ENCODE measurements at places on chromosomes 16 and 17.

DNA sequence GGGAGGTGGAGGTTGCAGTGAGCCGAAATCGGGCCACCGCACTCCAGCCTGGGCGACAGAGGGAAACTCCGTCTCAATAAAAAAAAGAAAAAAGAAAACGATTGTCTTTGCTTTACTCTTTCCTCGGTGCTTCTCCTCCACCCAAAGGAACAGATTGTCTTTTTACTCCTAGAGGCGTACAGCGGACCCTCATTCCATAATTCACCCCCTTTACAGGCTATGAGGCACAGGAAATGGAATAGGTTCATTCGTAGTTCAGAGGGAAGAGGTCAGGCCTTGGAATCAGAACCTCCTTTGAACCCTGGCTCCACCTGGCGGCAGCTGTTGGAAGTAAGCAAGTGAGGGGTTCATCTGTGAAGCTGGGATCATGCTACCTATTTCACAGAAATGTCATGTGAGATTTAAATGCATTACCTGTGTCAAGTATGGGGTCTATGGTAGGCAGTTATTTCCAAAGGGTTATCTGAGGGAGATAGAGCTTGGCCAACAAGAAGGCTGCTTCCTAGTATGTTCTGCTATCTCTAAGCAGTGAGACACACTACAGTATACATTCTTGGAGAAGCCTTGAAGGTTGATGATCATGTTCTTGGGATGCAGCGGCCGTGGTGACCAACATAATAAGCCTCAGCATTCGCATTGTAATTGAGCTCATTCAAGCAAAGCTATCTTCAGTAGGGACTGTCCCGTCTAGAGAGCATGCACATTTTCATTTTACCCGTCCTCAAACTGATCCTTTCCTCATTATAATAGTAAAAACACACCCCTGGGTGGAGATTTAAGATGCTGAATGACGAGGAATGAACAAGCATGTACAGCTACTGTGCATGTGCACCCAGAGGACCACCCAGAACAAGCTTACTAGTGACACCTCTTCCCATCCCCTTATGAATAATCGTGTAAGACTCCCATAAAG is 18.7 kb upstream of the ZNF689 start:
- DNase-seq = peak; percentile 83

GRCh38 chr16:53968896-53969295 is 264.9 kb downstream of the FTO start:
- no peak for DNase-seq

DNA sequence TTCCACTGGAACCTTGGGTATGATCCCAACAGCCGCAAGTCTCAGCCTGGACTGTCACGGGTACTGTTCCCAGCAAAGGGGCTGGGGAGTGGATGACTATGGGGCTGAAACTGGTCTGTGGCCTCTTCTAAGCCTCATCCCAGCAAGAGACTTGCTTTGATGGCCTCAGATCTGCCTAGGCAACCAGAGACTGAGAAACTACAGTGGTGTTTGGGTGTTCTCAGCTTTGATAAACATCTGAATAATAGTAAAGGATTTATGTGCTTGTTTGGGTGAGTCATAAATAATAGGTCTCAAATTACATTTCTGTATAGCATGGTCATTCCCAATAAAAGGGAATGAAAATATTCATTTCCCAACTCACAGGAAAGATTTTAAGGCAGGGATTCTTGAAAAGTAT is 30.2 kb upstream of the ULK2 start:
- no peak for DNase-seq

DNA sequence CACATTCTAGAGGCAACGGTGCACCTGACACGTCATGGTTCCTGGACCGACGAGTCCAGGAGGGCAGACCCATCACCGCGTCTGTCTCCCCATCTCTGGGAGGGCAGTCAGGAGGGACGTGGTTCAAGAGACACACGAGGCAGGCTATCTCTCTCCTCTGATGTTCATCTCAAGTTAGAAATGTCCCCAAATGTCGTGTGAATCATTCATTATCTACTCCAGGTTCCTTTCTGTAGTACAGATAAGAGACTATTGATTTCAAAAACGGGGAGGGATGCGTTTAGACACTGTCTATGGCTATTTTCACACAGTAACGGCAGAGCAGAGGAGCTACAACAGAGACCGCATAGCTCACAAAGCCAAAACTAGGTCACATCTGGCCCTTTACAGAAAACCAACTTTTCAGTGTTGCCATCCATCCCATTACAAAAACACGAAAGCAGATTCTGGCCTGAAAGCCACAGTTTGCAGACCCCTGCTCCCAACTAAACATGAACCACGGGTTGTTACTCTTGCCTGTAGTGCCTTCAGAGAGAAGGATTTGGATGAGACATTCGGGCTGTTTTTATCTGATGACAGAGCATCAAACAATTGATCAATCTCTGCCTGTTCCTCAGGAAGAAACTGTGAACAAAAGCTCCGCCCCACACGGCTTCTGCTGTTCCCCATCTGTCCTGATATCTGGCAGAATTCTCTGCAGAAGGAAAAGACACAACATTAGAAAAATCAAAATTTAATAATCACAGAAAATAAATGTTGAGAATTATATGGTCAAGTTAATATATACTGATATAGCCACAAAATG is 6.8 kb downstream of the MEAK7 start:
- DNase-seq = no peak

GRCh38 chr17:57329380-57330214 is 73.3 kb downstream of the MSI2 start:
- no peak for DNase-seq

- no peak for DNase-seq
Measured at GRCh38 chr16:23768581-23768980, 13.8 kb downstream of the CHP2 start.

DNA sequence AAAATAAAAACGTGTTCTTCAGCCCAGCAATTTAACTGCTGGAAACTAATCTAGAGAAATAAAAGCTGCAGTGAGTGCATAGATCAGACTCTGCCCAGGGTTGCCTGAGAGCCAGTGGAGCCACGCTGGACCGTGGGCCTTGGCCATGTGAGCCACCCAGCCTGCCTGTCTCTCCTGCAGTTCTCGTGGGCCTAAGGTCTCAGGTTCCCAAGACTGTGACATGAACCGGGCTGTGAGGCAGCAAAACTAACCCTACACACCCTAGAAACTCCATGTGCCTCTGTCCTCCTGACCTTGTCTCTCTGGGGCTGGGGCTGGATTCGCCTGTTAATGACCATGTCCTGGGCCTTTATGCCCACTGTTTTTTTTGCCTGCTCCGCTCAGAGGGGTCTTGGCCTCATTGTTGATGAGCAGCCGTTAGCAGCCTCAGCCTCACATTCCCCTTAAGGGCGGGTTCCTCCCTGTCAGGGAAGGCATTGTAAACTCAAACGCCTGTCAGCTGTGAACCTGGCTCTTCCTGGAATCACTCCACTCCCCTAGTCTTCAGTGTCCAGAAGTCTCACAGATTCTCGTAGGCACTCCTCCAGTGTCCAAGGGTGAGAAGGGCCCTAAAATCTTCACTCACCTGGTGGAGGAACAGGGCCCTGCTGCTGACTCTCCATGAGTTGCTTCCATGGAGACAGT is 16.9 kb downstream of the C16orf90 start:
- no peak for DNase-seq

DNA sequence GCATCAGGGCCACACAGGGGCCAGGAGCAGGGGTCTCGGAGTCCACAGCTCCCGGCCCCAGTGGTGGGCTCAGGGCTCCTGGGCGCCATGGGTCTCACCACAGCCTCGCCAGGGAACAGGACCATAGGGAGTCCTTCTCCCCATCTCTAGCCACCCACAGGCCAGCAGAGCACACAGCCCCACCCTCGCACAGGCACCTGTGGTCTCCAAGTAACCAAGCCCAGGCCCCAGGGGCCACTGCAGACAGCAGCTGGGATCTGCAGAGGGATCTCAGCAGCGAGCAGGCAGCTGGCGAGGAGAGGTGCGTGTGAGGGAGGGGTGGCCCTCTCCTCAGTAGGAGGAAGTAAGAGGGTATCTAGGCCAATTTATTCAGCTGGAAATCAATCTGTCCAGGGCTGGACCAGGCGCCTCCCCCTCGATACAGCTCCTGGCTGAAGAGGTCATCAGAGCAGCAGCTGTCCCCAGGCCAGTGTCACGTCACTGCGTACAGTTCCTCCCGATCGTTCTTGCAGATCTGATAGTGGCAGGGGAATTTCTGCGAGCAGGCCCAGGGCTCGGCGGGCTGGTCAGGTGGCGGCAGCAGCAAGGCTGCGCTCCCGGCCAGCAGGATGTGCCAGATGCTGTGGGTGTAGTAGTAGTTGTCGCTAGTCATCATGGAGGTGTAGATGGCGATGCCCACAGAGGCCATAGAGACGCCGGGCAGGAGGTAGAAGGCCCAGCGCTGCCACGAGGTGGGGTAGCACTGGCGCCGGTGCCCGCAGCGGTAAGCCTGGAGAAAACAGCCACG is 1.4 kb upstream of the MRPL28 start:
- DNase-seq = no peak

DNA sequence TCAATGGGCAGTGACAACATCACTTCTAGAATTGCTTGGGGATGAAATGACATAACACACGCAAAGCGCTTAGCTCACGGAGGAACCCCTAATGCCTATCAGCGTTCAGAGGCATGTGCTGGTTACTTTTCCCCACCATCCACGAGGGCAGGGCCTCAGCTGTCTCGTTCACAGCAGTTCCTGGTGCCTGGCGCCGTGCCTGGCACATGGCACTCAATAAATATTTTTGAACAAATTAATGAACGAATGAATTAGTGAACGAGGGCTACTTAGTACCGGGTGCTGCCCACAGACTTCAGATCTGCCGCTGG is 14.1 kb upstream of the CIBAR2 start:
- DNase-seq = no peak

DNA sequence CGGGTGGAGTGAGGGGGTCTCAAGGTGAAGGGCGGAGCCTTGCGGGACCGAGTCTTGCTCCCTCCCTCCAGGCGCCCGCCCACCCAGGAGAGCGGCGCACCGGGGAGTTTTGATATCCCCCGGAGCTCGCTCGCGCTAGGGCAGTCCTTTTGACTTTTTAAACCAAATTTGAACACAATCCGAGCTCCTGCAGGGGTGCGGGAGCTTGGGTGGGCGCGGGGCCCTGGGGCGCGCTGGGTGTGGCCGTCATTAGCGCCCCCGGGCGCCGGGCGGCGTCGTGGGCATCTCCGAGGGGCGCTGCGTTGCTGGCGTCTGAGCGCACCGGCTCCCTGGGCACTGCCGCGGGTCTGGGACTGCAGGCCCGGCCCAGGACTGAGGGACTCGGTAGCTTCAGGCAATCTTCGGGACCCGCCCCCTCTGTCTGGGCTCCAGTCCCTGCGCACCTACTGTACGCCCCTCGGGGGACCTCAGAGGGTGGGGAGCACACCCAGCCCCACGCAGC is 10.9 kb downstream of the MAF start:
- DNase-seq = no peak

DNA sequence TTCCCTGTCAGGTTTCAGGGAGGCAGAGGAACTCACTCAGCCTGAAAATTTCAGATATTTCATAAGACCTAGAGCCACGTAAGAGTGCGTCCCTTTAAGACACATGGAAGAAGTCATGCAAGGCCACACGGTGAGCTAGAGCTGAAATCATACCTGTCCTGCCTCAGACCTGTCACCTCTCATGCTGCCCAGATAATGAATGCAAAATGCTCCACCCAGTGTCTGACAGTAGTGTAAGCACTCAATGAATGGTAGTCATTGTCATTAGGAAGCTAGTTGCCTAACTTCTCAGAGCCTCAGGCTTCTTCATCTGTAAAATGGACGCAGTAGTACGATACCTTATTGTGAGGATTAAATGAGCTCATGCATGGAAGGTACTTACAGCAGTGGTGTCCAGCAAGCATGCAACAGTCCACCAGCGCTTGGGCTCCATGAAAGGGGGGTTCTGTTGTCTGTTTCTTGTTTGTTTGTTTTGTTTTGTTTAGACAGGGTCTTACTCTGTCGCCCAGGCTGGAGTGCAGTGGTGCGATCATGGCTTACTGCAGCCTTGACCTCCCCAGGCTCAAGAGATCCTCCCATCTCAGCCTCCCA is 60.7 kb downstream of the WSB1 start:
- no peak for DNase-seq

- no peak for DNase-seq
Measured at GRCh38 chr17:39045948-39046679, 78.9 kb upstream of the FBXO47 start.

DNA sequence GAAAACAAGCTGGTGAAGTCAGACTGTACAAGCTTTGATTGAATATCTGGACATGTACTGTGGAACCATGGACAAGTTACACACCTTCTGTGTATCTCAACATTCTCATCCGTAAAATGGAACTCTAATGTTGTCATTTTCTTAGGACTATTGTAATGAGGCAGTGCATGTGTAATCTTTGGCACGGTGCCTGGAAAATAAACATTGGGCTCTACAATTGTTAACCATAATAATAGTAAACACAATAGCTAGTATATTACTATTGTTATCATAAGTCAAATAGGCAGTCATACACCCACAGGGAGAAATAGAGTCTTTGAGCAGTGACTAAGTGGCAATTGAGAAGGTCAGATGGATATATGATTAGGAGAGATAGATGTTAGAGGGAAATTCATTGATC is 39.8 kb upstream of the ANKFN1 start:
- DNase-seq = no peak

DNA sequence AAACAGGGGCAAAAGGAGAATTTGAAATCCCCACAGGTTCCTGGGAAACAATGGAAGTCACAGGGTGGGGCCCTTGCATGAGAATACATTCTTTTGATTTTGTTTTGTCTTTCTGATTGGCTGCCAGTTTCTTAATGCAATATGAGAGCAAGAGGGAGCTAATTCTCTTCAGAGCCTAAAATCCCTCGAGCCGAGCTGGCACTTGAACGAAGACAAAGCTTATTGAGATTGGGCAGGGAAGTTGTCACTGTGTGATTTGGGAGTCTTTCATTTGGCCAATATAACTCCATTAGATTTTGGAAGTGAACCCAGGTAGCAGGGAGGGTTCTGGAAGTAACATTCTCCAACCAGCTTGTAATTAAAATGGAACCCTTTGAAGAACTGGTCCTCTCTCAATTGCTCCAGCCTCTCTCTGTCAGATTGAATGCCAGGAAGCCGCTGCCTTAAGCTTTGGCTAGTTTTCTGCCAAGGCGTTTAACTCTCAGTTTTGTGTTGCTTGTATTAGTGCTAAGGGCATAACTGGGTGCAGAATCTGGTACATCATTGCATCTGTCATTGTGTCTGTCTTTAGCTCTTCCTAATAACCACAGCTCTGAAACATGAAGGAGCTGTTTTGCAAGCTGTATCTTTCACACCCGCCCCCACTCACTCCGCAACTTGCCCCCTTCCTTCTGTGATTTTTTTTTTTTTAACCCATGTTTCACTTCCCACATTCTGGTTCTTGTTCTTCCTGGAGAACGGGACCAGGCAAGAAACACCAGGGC is 272.0 kb downstream of the MAF start:
- no peak for DNase-seq

GRCh38 chr17:63573634-63574033 is 23.4 kb downstream of the DCAF7 start:
- DNase-seq = no peak
